Caki2 (cell line): ENCODE measurements at places on chromosomes 5 and 9. TPM values are rescaled to one million over a fixed set of nuclear protein-coding genes. Genes with fewer than 3 reads are reported as not detected.

DNA sequence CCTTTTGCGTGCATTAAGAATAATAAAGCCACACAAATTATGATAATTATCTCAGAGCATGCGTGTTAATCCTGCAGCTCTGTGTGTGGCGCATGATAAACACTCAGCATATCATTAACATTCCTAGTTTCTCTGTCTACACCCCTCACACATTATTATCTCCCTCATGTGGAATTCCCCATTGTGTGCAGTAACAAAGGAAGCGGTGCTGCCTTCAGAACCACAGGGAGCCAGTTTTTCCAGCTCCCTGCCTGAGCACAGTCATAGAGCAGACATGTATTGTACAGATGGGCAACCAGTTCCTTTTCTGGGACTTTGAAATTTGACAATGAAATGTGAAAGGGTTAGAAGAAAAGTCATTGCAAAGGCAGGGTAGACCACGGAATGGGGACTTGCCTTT lies 1365.5 kb upstream of the CDH9 start:
- no peak for DNase-seq

GRCh38 chr9:12958708-12959107 lies 183.9 kb downstream of the LURAP1L start:
- no peak for DNase-seq

- no peak for DNase-seq
These were observed 33.7 kb upstream of the ZNF366 start for GRCh38 chr5:72540759-72541438.

DNA sequence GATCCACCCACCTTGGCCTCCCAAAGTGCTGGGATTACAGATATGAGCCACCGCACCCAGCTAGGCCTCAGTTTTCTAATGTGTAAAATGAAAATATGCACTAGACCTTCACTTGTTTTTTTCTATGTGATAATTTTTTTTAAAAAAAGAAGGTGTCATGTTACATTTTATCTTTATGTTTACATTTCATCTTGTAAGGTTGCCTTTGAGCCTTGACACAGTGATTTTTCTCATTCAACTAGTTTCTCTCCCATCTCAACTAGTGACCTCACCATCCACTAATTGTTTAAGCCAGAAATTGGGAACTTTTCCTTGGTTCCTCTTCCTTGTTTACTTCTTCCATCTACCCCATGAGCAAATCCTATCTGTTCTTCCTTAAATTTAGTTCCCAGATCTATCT lies 21.5 kb downstream of the TMC1 start:
- no peak for DNase-seq

DNA sequence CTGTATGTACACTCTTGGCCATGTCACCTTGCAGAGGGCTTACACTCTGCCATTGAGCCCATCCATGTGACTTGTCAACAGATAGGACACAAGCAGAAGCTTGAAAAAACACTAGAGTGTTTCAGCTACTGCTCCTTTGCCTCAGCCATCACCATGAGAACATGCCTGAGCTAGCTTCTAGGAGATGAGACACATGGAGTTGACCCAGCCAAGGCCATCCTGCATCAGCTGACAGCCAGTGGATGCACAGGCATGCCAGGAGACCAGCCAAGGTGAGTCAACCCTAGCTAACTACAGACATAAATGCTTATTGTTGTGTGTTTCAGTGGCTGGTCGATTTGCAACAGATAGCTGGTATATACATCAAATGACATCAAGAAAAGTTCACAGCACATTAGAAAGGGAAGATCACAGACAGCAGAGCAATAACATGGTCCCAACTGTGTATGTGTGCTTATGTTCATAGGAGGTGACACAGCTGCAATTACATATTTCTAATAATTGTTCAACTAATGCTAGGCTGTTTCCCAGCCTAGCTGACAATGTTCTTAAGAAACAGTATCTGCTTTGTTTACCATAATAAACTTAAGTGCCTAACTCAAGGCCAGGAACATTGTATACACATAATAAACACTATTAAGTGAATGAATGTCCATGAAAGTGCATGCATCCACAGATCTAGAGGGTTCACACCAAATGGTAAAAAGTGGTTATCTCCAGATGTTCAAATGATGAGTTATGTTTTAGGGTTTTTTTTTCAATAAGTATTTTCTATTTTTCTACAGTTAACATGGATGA lies 105.7 kb downstream of the SPOCK1 start:
- peak; percentile 4 for DNase-seq

GRCh38 chr9:3656224-3656623 lies 130.4 kb upstream of the RFX3 start:
- no peak for DNase-seq

DNA sequence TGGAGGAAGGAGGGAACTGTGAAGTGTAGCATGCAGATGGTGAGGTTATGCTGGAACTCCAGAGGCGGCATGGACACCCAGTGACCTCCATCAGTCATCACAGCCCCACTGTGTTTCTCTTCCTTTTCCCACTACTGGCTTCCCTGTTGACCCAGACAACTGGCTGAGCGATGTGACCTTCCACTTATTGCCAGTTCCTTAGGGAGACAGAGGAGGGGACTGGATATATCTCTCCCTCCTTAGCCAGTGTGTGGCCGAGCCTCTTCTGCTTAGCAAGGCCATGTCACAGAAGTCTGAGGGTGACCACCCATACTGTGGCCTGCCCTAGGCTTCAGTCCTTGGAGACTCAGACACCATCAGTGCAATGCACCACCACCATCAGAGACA lies 3.0 kb upstream of the PHYKPL start:
- DNase-seq = no peak

DNA sequence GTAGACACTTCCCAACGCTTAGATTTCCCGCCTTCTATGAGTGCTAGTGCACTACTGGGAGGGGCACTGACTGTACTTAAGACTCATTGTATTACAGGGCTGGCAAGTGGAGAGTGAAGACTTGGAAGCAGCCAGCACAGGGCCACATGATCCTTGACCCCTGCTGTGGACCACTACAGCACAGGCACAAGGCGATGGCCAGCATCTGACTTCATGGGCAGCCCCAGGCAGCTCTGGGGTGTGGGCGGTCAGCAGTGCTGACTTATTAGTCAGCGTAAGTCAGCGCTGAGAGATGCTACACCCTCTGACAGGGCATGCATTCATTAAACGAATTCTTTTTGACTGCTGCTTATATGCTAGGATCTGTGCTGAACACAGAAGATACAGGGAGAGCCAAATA lies 9.3 kb downstream of the SLC46A2 start:
- peak; percentile 10 for DNase-seq

- DNase-seq = no peak
These were observed 620.6 kb downstream of the PDE4D start for GRCh38 chr5:59272809-59273427.

DNA sequence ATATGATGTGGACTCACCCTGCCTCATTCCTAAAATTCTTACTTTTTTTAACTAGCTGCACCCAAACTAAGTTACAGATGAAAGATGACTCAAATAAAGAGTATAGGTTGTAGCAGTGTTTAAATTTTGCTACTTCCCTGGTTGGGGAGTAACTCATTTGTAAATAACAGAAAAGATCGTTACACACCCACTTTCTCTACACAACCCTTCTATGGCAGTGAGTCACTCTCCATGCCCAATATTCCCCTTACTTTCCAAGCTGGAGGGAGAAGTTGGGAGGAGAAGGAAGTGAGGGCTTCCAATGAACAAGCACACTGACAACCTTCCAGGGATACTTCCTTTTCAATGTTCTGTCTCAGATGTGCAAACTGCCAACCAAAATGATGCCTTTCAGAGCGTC lies 1.9 kb downstream of the RASEF start:
- DNase-seq = peak; percentile 57

DNA sequence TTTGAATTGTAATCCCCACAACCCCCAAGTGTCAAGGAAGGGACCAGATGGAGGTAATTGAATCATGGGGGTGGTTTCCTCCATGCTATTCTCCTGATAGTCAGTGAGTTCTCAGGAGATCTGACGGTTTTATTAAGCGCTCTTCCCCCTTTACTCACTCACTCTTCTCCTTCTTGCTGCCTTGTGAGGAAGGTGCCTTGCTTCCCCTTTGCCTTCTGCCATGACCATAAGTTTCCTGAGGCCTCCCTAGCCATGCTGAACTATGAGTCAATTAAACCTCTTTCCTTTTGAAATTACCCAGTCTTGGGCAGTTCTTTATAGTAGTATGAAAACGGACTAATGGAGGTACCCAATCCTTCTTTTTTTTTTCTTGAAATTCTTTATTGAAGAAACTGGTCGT lies 2.2 kb upstream of the CEP120 start:
- DNase-seq = no peak

GRCh38 chr9:26460624-26461023 lies 432.0 kb downstream of the CAAP1 start:
- DNase-seq = no peak

DNA sequence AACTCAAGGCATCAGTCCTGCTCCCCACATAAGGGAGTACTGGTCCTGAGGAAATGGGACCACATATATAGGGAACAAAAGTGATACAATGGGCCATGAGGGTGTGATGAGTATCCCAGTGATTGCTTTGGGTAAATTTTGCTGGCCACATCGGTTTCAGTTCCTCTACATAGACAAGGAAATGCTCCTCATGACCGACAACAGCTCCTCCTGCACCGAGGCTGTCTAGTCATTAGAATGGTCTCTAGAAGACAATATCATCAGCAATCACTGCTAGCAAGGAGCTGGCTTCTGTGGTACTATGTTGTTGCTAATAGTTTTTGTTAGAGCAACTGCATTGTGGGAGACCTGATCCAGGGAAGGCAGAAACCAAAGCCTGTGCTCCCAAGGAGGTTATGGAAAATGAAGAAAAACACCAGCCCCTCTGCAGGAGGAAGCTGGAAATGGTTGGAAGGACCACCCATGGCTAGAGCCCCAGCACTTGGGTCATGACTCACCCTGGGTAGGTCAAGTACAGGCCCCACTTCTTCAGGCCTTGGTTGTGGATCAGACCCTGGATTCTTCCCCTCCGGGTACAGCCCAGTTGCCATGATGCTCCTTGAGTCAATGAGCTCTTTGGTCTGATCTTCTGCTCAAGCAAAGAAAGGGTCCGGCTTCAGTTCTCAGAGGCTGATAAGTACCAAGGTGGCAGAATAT lies 3.4 kb upstream of the CTSL start:
- DNase-seq = no peak

- DNase-seq = peak; percentile 54
These were observed 11.9 kb upstream of the NXNL2 start for GRCh38 chr9:88523056-88523455.

DNA sequence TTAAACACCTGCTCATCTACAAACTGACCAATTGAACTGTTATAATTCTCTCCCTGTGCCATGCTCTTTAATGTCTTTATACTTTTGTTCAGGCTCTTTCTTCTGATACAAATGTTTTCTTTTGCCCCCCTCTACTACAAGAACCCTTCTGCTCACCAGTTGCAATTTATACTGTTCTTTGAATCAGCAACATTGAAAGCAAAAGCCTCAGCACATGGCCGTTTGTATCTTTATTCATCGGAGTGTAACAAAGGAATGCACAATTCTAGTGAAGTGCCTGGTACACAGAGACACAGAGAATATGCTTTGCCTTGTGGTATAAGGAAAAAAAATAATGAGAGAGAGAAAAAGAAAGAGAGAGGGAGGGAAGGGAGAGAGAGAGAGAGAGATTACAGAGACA lies 547.1 kb downstream of the CDH12 start:
- DNase-seq = no peak

GRCh38 chr5:172607213-172607793 lies 33.8 kb upstream of the NEURL1B start:
- DNase-seq = no peak

DNA sequence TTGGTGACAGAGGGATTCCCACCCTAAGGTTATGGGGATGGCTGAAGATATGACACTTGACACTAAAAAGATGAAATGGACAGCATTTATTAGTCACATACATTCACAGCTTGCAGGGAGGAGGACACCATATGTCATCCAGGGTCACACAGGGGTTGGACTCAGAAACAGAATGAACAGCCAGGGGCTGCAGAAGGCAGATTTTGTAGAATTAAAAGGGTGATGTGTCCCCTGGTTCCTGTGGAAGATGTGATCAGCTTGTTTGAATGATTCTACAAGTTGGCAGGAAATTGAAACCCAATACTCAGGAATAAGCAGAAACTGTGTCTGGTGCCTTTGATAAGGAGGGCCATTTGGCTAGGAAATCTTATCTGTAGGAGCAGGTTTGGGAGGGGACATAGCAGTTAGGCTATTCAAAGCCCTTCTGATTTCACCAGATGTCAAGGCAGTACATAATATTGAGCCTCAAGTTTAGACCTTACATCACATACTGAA lies 102.3 kb upstream of the GRIN3A start:
- DNase-seq = no peak

GRCh38 chr9:76891874-76892273 lies 14.0 kb downstream of the PRUNE2 start:
- no peak for DNase-seq

GRCh38 chr5:58406394-58406793 lies 53.5 kb downstream of the PLK2 start:
- no peak for DNase-seq

GRCh38 chr5:159106193-159106568 lies 6.5 kb upstream of the EBF1 start:
- no peak for DNase-seq

- DNase-seq = no peak
These were observed 214.8 kb downstream of the TTLL11 start for GRCh38 chr9:121878271-121878822.

- no peak for DNase-seq
These were observed 541 bp downstream of the GNPDA1 start for GRCh38 chr5:142012186-142012785.

DNA sequence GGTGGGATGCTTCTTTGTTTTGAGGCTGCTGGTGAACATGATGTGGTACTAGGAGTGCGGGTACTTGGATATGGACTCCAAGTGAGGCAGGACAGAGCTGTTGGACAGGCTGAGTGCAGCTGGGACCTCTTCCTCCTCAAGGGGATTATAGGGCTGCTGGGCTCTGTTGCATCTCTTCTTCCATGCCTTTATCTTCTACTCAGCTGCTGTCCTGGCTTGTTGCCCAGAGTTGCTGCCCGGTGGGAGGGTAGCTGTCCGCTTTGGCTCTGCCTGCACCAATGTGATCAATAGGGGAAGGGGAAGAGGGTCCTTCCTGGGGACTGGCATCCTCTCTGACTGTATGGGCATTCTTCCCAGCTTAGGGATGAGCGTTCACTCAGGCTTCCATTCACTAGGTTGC lies 1217.9 kb upstream of the ACO1 start:
- no peak for DNase-seq

DNA sequence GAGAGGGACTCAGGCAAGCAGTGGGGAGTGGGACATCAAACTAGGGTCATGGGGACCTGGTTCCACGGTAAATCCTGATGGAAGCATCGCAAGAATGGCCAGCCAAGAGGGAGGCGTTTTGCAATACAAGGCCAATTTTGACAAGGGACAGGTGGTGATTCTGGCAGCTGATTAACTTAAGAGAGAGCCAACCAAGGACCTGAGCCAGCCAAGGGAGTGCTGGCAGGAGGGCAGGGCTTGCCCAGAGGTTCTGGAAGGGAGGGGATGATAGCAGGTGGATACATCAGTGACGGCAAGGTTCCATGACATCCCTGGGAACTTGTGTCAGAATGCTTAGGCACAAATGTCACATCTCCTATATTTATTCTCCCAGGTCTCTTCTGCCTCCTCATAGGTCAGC lies 32.8 kb upstream of the PUM3 start:
- no peak for DNase-seq

GRCh38 chr5:88768411-88768810 lies 114.6 kb downstream of the MEF2C start:
- no peak for DNase-seq

- DNase-seq = no peak
These were observed 61.0 kb downstream of the IPPK start for GRCh38 chr9:92608909-92609445.

Gene ARL14EPL
- 0.34 TPM in 1 of 2 replicates, not detected in the other for total RNA-seq

Gene QSOX2
- total RNA-seq = 16.4 and 39.3 TPM in 2 replicates

Gene MCIDAS
- 0.68 and 5.6 TPM in 2 replicates for total RNA-seq

Gene RASGRF2
- 1.3 and 2.5 TPM in 2 replicates for total RNA-seq

Gene GLDC
- 14.3 and 21.2 TPM in 2 replicates for total RNA-seq

Gene ANKRD18B
- 0.58 and 3.5 TPM in 2 replicates for total RNA-seq

Gene PTTG1
- total RNA-seq = 973 and 1,427 TPM in 2 replicates

Gene RANBP3L
- not detected in 2 replicates for total RNA-seq
